ENCODE measurements at places on chromosomes 5 and 9. TPM values are rescaled to one million over a fixed set of nuclear protein-coding genes. Genes with fewer than 3 reads are reported as not detected.

The CTNNAL1 gene
- 8.8 TPM for total RNA-seq

The PLPPR1 gene
- total RNA-seq = 0.32 TPM

- ATAC-seq = no peak
Observed at GRCh38 chr5:77936365-77936693, 160.2 kb upstream of the TBCA start.

DNA sequence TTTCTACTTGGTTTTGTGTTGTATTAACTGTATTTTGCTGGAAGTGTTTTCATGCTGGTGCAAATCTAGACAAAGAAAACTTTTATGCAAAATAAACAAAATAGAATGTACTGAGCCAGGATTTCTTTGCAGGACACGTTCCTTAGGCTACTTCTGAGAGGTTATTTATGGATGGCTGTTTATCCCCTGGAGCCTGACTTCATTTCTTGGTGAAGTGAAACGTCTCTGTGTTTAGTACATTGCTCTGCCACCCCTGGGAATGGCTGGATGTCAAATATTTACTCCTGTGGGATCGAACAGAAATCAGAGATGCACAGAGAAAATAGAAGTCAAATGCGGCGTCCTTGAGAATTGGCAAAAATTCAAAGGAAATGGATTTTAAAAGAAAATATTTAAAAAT lies 327.1 kb upstream of the MPDZ start:
- no peak for ATAC-seq

The EFCAB9 gene
- not detected for total RNA-seq

DNA sequence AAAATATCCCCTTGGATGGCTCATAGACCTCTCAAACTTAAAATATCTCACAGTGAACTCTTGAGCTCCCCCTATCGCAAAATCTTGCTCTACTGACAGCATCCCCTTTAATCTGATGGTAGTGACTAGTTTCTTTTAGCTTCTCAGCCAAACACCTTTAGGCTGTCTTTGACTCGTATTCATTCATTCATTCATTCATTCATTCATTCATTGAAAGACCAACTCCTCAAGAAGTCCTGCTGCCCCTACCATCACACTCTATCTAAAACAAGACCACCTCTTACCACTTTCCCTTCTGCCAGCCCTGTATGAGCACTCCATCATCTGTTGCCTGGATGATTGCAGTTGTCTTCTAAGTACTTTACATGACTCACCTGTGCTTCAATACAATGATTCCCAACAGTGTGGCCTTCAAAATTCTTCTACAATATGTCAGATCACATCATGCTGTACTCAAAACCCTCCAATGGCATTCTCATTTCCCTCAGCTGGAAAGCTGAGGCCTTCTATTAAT lies 46.8 kb downstream of the ITGA2 start:
- peak; percentile 75 for ATAC-seq

- no peak for ATAC-seq
Observed at GRCh38 chr5:132859889-132860437, 6.3 kb downstream of the GDF9 start.

GRCh38 chr5:16639206-16639605 lies 22.4 kb upstream of the RETREG1 start:
- no peak for ATAC-seq

- no peak for ATAC-seq
Observed at GRCh38 chr5:10498350-10498749, 56.7 kb downstream of the ROPN1L start.

GRCh38 chr5:75337366-75338021 lies 474 bp downstream of the HMGCR start:
- no peak for ATAC-seq

The GHR gene
- total RNA-seq = 2.4 TPM

The AMACR gene
- total RNA-seq = 13.5 TPM

GRCh38 chr9:28082671-28083070 lies 509.4 kb upstream of the C9orf72 start:
- peak; percentile 26 for ATAC-seq

The ARSI gene
- 1.7 TPM for total RNA-seq

The ZNF483 gene
- total RNA-seq = 0.36 TPM

The HSPB3 gene
- not detected for total RNA-seq

DNA sequence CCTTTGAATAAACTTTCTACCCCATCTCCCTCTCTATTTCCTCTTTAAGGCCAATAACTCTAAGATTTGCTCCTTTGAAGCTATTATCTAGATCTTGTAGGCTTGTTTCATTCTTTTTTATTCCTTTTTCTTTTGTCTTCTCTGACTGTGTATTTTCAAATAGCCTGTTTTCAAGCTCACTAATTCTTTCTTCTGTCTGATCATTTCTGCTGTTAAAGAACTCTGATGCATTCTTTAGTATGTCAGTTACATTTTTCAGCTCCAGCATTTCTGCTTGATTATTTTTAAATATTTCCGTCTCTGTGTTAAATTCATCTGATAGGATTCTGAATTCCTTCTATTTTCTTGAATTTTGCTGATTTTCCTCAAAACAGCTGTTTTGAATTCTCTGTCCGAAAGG lies 15.3 kb upstream of the LIX1 start:
- ATAC-seq = no peak

- peak; percentile 41 for ATAC-seq
Observed at GRCh38 chr5:37738057-37738691, 101.7 kb downstream of the GDNF start.

GRCh38 chr9:108645520-108645919 lies 210.3 kb downstream of the ACTL7B start:
- no peak for ATAC-seq

- no peak for ATAC-seq
Observed at GRCh38 chr5:90873033-90873517, 314.5 kb downstream of the ADGRV1 start.

DNA sequence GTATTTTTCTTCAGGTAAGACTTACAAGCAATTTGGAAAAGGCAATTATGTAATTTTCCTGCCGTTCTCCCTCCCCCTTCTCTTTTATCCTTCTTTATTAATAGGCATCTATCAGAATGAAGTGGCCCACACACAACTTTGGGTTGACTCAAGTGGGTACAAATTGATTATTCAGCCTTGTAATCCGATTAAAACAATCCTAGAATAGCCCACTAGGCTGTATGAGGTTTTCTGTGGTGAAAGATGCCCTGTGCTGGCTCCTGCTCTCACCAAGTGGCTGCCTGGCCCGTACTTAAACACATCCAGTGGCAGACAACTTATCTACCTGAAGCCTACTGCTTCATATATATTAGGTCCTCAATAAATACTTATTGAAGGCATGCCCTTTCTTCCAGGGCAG lies 177.3 kb upstream of the C9orf72 start:
- no peak for ATAC-seq

- ATAC-seq = no peak
Observed at GRCh38 chr9:129172816-129173215, 5.2 kb downstream of the IER5L start.

The ZFP2 gene
- 0.08 TPM for total RNA-seq

GRCh38 chr9:3513265-3513818 lies 12.5 kb downstream of the RFX3 start:
- ATAC-seq = no peak

GRCh38 chr9:127463382-127463781 lies 12.1 kb downstream of the LRSAM1 start:
- ATAC-seq = no peak

DNA sequence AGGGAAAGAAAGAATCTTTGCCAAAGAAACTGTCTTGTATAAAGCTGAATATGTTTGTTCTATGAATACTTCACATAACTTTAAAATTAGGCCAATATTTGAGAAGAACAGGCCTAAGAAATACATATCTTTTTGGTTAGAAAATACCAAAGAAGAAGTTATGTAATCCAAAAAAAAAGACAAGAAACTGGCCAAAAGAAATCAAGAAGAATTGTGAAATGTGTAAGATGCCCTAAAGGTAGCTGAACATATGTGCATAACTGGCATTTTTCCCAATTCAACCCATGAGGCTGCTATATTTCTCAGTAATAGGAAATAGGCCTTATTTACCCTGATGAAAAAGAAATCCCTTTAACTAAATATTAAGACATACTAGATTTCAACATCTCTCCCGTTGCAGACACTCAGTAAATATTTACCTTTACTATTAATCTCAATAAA lies 290.0 kb downstream of the CETN3 start:
- no peak for ATAC-seq

DNA sequence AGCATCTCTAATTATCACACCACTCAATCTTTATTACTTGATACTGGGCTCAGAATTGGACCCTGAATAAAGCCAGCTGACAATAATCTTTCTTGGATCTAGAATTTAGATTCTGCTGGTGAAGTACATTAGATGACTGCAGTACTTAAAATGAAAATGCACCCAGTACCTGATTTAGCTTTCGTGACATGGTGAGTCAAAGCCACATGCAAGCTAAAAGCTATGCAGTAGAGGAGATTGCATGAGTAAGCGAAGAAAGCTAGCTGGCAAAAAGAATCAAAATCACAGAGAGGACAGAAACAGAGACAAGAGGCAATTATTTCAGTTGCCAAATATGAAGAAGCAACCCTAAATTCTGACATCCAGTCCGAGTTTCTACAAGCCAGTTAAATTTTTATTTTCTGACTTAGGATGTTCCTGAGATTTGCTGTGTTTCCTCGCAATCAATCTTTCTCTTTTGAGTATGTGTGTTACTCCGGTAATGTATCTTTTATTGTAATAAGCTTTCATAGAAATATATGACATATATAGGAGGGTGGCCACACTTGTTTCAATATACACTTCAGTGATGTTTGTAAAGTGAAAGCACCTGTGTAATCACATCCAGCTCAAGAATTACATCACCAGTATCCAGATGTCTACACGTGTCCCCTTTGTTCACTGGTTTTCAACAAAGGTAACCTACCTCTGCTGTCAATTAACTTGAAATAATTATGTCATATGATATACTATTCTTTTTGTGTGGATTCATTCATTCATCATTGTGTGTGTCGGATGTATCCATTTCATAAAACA lies 101.7 kb downstream of the CDH18 start:
- no peak for ATAC-seq

The PCDHGA1 gene
- 0.40 TPM for total RNA-seq

DNA sequence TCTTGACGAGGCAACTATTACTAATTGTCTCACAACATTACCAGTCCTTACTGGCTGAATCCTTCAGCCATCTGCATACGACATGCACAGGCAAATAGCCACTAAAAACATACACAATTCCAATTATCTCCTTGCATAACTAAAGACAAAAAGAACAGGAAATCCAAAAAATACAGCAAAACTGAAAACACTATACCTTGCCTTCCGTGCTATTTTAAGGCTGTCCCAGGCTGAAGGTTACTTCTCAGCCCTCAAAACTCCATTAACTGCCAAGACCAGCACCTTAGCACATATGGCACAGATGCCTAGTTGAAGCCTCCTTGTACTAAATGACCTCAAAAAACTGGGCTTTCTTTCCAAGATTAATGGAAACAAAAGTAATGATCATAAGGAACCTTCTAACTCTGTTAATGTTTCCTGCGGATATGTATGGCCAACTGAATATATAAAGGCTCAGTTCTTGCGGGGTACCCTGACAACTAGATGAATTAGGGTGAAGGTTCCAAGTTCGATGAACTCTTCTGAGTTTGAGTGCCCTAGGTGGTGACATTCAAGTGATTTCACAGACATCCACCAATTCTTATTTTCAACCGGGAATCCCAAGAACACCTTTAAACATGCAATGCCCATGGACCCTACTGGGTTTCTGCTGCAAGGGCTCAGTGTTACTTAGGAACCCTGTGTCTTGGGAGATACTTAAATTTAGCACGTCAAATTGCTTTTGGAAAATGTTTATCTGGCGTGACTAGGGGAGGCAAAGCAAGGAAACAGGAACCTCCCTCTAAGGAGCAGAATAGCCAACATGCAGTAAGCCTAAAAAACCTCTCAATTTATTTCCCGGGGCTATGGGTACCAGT lies 455.3 kb downstream of the RAB3C start:
- ATAC-seq = no peak

DNA sequence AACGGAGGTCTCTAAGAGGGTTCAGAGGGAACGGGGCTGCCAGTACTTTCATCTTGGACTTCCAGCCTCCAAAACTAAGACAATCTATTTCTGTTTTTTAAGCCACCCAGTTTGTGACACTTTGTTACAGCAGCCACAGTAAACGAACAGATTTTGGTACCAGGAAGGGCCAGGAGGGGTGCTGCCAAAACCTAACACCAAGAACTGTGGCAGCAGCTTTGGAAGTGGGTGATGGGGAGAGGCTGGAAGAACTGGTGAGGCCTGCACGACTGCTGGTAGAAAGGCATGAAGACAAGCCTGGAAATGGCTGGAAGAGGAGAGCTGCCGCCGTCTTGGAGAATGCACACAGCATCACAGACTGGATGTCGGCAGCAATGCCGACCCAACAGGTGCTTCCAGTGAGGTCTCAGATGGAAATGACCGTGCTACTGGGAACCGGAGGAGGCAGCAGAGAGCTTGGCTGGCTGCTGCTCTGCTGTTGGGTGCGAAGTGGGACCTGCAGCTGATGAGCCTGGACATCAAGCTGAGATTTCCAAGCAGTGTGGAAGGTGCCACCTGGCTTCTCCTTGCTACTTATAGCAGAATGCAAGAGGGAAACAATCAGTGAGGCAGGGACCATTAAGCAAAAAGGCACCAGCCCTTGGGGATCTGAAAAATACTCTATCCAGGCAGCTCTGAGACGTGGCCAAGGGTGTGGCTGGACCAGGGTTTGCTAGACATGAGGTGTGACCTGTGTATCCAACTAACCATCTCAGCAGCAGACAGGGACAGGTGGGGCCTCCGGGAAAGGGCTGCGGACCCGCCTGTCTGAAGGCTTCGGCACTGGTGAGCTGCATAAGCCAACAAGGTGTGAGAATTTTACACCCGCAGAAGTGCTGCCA lies 4.7 kb upstream of the TMEM210 start:
- peak; percentile 47 for ATAC-seq

- peak; percentile 78 for ATAC-seq
Observed at GRCh38 chr9:3508521-3509291, 17.1 kb downstream of the RFX3 start.

The KCNN2 gene
- 0.36 TPM for total RNA-seq

DNA sequence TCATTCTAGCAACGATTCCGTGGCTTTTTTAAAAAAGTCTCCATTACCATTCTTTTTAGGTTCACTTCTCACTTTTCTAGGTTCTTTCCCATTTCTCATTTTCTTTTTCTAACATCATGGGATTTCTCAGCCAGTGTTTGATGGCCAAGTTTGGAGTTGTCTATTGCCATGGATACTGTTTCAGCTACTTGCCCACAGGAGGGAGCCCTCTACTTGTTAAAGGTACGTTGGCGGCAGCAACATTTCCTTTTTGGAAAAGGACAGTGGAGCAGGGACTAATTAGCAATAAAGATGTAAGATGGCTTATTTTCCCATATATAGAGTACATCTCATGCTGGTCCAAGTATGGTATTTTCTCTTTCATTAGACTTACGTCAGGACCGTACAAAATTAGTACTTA lies 2257.5 kb upstream of the C9orf72 start:
- ATAC-seq = peak; percentile 46

The ASS1 gene
- total RNA-seq = 101 TPM

The LCN15 gene
- not detected for total RNA-seq

DNA sequence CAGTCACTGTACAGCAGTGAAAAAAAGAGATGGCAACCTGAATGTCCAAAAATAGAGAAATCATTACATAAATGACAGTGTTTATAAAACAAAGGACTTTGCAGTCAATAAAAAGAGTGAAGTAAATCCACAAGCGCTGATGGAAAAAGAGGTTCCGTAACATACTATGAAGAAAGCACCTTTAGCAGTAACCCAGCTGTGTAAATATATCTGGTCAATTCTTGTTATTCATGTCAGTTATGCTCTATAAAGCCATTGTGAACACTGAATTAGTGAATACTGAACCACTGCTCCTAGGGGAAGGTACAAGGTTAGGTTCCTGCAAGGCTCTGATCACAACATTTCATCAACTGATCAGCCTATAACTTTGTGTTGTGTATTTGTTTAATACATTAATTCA lies 39.5 kb downstream of the CCNJL start:
- no peak for ATAC-seq

The ICE1 gene
- 10.8 TPM for total RNA-seq

The PRDM9 gene
- not detected for total RNA-seq

The BARHL1 gene
- not detected for total RNA-seq

GRCh38 chr9:7500521-7500920 lies 299.1 kb downstream of the DMAC1 start:
- ATAC-seq = no peak
